Stromal cell of bone marrow (primary cell): ENCODE measurements at places on chromosomes 1 and 21.

GRCh38 chr1:224736619-224737352 is 120.7 kb downstream of the CNIH3 start:
- DNase-seq: peak; percentile 74

DNA sequence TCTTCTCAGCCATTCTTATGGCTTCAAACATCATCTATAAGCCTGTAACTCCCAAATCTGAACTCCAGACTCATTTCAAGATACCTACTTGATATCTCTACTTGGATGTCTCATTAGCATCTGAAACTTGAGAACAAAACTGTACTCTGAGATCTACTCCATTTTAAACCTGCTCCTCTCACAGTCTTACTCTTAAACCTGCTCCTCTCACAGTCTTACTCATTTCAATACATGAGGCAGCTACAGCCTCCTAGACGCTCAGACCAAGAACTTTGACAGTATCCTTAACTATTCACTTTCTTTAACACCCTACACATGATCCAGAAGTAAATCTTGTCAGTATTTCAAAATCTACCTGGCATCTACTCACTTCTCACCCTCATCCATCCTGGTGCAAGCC is 54.3 kb downstream of the NBPF6 start:
- no peak for DNase-seq

GRCh38 chr1:156376958-156377919 is 8.2 kb downstream of the RHBG start:
- no peak for DNase-seq

- DNase-seq: no peak
Observed at GRCh38 chr1:50438945-50439344, 15.7 kb upstream of the DMRTA2 start.

GRCh38 chr21:26210614-26211013 is 40.0 kb upstream of the APP start:
- no peak for DNase-seq

- DNase-seq: no peak
Observed at GRCh38 chr1:237013608-237014007, 9.4 kb upstream of the MT1HL1 start.

GRCh38 chr21:25079053-25079452 is 528.2 kb downstream of the MRPL39 start:
- no peak for DNase-seq

GRCh38 chr1:159831412-159832141 is 4.9 kb downstream of the SLAMF8 start:
- no peak for DNase-seq

DNA sequence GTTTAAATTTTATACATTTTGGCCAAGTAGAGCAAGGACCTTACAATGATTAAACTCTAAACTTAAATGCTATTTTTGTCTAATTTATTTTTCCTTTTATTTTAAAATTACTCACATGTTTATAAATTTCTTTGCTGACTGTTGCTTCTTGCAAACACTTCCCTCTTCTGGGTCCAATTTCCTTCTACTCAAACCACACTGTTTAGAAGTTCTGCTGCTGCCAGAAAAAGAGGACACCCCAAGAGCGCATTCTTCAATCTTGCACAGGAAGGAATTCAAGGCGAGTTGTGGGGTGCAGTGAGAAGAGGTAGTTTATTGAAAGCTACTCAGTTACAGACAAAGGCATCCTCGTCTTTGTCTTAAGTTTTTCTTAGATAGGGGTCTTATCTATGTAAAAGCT is 88.5 kb upstream of the NEK7 start:
- DNase-seq: no peak

GRCh38 chr1:25173809-25174340 is 58.4 kb downstream of the SYF2 start:
- DNase-seq: no peak

GRCh38 chr1:46516200-46516950 is 26.7 kb downstream of the DMBX1 start:
- no peak for DNase-seq

DNA sequence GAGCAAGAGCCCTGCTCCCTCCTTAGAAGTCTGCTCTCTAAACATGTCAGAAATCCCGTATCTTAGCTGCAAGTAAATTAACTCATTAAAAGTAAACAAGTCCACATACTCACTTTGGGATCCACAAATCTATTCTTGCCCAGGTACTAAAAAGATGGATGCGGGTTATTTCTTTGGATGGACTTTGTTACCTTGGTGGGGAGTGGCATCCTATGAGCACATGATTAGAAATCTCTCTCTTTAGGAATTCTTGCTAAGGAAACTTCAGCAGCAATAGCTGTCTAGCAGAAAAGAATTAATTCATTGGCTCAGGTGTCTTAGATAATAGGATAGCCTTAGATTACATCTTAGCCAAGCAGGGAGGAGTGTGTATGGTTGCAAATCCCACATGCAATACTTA is 25.2 kb downstream of the NRDC start:
- no peak for DNase-seq

DNA sequence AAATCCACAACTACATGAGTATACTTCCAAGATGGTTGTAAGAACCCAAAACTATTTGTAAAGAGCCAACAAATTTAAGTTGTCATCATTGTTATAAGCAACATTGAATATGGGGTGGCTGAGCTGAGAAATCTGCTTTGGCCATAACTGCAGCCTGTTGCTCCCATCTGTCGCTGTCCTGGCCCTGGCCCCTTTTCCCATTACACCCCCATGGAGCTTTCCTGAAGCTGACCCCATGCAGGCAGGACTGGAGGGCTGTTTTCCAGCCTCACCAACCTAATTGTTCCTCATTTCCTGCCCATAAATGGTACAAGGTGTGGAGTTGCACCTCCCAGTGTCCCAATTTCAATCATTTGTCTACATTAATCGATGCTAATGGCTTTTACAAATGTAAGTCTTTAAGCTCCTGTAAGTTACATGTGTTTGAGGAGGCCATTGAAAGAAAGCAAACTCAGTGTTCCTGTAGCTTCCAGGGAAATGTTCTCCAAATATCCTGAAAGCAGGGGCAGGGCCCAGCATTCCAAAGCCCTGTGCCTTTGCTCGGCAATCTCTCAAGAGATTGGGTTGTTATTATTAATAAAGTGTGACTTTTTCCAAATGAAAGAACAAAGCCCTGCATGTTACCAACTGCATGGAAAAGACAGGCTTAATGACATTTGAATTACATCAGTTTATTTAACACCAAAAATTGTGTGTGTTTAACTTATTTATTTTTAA is 545.9 kb downstream of the PLPP3 start:
- no peak for DNase-seq

GRCh38 chr1:38964140-38964548 is 22.5 kb upstream of the RHBDL2 start:
- DNase-seq: no peak

DNA sequence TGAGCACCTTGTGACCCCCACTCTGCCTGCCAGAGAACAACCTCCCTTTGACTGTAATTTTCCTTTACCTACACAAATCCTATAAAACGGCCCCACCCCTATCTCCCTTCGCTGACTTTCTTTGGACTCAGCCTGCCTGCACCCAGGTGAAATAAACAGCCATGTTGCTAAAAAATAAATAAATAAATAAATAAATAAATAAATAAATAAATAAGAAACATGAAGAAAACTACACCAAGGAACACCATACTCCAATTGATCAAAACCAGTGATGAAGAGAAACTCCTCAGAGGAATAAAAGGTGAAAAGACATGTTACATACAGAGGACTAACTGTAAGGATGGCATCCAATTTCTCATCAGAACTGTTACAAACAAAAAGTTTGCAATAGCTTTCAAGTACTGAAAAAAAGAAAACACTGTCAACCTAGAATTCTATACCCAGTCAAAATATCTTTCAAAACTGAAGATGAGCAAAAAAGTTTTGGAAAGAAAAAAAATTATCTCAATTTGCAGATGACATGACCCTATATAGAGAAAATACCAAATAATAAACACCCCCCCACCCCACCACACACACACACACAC is 28.4 kb downstream of the NBPF6 start:
- no peak for DNase-seq

DNA sequence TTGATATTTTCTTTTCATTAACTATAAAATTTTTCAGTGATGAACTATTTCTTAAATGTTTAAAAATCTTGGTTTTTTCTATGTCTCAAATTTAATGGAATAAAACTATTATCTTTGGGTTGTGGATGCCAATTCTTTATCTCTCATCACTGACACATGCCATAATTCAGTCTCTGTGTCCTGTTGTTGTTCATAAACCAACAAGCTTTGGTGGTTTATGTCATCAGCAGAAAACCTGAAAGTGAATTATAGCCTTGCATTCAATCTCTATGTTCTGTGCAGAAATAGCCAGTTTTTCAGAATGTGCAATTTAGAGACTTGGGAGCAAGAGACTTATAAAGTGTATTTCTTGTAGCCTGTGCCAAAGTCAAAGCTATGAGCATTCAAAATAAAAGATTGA is 462.6 kb upstream of the ADGRL4 start:
- DNase-seq: no peak

DNA sequence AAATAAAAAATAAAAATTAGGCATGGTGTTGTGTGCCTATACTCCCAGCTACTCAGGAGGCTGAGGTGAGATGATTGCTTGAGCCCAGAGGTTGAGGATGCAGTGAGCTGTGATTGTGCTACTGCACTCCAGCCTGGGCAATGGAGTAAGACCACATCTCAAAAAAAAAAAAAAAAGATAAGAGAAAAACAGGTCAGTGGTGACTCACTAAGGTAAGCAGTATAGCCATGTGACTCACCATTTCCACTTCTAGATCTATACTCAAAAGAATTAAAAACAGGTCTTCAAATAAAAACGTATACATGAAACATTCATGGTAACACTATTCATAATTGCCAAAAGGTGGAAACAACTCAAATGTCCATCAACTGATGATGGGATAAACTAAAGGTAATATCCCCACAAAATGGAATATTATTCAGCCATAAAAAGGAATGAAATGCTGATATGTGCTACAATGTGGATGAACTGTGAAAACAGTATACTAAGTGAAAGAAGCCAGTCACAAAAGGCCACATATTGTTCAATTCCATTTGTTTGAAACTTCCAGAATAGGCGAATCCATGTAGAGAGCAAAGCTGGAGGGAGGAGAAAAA is 75.1 kb downstream of the ZNF281 start:
- DNase-seq: no peak
